ENCODE measurements at places on chromosomes 3 and 15.

DNA sequence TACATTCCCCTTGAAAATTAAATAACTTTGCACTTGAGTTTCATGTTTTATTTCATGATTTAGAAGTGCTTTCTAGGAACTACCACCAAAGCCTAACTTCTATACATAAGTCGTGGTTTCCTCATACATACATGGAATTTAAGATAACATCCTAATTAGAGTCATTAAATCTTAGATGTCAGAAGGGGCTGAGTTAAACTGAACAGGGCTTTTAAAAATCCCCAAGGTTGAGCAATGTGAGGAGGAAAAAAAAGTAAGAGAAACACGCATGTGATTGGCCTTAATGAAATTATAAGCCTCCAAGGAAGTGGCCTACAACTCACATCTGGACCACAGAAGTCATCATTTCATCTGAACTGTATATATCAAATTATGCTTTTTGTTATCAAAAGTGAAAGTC lies 303.1 kb upstream of the SEMA6D start:
- no peak for DNase-seq

DNA sequence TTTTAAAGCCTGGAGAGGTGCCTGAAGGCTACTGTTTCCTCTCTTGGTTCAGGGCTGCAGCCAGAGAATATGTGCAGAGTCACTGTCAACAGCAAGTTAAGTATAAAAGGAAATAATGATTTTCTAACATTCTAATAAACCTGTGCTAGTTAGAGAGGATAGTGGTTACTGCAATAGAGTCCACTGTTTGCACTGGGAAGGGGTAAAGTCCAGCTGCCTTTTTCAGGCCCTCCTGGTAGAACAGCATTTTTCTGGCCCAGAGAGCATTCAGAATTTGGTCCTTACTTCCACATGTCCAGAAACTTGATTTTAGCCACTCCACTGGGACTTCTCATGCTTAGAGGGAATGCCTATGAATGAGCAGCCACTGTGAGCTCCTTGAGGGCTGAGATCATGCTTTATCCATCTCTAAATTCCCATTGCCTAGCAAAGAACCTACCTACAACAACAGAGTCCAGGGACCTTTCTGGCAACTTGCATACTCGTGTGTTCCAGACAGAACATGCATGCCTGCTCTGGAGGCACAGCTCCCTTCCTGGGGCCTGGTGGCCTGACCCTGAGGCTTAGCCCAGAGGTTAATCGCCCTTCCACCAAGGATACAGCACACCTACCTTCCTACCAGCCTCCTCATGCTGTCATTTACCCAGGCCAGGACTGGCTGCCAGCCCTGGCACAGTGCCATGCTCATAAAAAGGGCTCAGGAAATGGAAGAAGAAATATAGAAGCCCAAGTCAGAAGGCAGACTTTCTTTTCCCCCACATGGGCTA lies 50.3 kb upstream of the ATP13A3 start:
- DNase-seq: no peak

GRCh38 chr15:73560501-73561117 lies 72.6 kb downstream of the NPTN start:
- DNase-seq: no peak

GRCh38 chr3:114892131-114892879 lies 254.8 kb downstream of the ZBTB20 start:
- DNase-seq: no peak

DNA sequence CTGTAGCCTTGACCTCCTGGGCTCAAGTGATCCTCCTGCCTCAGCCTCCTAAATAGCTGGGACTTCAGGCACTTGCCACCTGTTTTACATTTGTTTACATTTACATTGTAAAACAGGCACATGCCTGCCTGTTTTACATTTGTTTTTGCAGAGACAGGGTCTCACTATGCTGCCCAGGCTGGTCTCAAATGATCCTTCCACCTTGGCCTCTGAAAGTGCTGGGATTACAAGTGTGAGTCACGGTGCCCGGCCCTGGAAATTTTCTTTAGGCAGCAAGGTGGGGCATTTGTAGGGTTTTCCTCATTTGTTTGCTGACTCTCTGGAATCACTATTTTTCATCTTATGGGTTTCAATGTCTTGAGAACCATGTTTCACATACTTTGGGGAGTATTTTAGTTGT lies 25.0 kb downstream of the PIF1 start:
- DNase-seq: no peak

- DNase-seq: peak; percentile 80
These were observed 915 bp upstream of the CALML4 start for GRCh38 chr15:68205954-68206539.

- no peak for DNase-seq
These were observed 248.0 kb upstream of the CNTN3 start for GRCh38 chr3:74862476-74862875.

GRCh38 chr3:121295452-121295851 lies 250.3 kb downstream of the POLQ start:
- no peak for DNase-seq

- DNase-seq: no peak
These were observed 19.1 kb upstream of the EPB42 start for GRCh38 chr15:43239732-43240491.

DNA sequence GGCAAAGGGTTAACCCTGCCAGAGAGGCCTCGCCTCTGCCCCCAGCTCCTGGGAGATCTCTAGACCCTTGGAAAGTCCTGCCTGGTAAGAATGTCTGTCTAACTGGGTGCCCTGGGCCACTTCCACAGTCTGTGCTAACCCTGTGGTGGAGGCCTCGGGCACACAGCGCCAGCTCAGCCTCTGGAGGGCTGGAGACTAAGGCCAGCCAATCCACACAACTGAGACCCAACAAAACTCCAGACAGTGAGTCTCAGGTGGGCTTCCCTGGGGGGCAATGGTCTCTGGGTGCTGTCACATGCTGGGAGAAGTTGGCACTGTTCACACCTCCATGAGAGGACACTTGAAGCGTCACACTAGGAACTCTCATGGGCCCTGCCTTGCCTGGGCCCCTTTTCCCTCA lies 19.5 kb downstream of the ZXDC start:
- DNase-seq: peak; percentile 37

Measured in sciatic nerve (tissue), 2 donors.